ENCODE measurements at places on chromosomes 5 and 9.

- DNase-seq = no peak
Observed at GRCh38 chr9:87238545-87238944, 259.1 kb upstream of the DAPK1 start.

- no peak for DNase-seq
Observed at GRCh38 chr5:23024470-23024869, 171.3 kb upstream of the CDH12 start.

- DNase-seq = no peak
Observed at GRCh38 chr9:124264823-124265233, 7.1 kb downstream of the NEK6 start.

DNA sequence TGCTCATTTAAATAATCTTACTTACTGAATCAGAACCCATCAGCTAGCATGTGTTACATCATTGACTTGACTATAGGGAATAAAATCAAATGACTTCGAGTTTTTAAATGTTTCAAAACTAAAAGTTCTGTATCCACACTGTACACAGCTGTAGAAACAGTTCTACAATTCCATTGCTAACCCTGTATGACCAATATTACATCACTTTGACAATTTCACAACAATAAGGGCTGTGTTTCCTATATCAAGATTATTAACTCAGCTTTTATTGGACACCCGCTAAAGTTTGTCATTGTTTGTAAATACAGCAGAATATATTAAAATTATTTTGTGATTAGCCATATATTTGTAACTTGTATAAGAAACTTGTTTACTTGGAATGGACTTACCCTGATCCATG is 540.8 kb downstream of the PRELID2 start:
- no peak for DNase-seq

DNA sequence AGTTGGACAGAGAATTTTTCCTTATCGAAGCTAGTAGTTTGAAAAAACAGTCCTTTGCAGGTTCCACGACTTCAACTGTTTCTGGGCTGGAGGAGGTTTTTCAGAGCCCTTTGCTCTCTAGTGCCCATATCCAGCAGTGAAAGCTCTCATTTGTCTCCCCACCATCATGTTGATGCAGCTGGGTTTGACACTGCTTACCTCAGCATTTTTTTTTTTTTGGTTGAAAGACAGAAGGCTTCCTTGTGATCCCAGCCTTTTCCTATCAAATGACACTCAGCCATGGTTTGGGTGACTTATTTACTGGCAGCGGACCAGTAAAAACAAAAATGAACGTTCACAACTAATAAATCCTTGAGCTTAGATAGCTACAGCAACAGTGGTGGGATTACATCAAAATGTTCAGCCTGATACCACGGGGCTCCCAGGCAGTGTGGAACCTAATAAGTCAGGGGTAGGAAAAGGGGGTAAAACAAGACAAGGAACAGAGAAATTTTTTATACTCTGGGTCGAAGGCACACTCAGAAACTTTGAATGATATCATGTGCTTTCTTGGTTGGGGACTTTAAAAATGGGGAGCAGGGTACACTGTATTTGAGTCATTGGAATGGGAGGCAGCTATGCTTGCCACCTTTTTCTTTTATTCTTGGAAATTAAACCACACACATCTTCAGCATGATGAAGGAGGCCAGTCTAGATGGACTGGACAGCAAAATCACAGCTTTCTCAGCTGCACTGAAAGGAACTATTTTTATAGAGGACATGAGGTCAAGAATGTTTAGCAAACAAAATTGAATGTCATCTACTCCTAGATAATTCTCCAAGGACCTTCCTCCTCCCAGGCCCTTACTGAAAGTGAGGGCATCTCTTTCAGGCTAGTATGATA is 308.9 kb upstream of the MPDZ start:
- DNase-seq = no peak

- no peak for DNase-seq
Observed at GRCh38 chr5:64921386-64921785, 152.7 kb downstream of the CWC27 start.

All from NCI-H69 (cell line).